ENCODE measurements at places on chromosomes 16 and 17.

DNA sequence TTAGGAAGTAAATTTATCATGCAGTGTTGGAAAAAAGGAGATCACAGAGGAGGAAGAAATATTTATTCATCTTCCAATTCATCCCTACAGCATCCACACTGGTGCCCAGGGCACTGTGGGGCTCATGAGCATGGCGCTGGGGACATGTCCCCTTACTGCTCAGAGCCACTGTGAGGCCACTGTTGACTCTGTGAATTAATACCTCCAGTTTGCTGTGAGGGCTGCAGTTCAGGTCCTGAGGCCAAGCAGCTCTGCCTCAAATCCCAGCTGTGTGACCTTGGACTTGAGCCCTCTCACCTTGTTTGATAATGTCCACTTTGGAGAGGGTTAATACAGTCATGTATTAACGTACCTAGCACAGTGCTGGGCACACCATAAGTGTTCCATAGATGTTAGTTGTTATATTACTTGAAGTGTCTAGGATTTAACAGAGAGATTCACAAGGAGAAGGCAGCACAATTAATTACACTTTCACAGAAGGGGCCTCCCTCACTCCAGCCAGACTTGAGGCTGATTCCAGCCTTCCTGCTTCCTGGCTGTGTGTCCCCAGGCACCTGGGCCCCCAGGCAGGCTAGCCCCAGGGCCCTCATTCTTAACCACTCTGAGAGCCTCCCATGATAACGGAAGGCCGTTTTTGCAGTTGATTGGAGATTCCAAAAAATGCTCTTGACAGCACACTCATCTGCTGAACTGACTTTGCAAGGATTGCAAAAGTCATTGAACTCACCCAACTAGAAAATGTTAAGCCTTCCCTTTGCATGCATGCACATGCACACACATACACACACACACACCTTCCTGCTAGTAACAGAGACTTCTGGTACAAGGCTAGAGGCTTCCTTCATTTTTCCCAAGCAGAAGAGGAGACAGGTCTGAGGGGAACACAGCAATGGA, 29.4 kb downstream of the KATNIP start:
- no peak for DNase-seq

DNA sequence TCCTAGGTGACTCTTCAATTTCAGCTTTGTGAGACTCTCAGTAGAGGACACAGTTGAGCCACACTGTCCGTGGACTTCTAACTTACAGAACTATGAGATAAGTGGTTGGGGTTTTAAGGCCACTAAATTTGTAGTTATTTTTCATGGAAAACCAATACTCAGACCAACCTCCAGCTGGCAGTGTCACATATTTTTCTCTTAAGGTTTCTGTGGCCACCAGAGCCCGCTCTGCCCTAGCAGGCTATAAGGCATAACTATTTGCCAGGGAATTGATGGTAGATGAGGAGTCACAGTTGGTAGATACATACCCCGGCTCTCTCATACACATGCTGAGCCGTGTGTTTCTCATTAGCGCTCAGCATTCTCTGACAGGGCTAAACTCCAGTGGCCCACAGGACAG, 336.8 kb upstream of the MON1B start:
- DNase-seq = no peak

DNA sequence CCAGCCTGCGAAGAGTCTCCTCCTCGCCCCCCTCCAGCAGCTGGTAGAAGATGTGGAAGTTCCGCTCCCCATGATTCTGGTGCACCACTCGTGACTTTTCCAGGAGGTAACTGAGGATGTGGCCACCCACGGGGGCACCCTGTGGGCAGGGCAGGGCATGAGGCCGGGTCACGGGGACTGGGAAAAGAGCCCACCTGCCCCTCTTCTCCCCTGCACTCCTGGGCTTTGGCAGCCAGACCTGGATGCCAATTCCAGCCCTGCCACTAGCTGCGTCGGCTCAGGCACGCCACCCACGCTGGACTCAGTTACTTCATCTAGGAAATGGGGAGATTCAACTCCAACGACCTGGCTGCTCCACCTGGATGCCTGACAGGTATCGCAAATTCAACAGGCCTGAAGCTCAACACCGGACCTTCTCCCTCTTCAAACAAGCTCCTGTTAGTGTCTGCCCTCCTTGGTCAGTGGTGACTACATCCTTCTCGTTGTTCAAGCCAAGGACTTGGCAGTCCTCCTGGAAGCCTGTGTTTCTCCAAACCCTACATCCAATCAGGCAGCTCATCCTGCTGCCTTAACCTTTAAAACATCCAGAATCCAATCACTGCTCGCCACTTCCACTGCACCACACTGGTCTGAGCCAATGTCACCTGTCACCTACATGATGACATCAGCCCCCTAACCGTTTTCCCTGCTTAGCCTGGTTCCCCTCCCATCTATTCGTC, 11.6 kb downstream of the MYO1C start:
- no peak for DNase-seq

DNA sequence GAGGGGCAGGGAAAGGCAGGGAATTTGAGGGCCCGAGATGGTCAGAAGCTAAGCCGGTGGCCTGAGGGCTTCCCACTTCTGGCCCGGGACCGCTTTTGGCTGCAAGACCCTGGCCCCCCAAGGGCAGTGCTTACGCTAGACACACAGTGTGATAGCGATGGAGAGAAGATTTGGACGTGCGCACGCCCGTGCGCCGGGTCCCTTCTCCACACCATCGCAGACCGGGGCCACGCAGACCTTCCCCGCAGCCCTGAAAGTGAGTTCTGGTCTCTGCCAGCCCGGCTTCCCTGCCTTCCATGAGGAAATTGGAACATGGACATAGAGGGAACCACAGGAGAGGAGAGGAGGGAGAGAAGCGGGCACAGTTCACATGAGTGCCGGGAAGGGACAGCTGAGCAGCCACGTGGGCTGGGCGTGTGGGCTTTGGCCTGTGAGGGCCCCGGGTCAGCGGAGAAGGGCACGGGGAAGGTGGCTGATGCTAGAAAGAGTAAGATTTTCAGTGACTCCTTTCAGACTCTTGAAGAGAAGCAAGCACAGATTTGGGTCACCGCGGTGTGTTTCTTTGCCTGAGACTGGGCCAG, 23.8 kb downstream of the ZFPM1 start:
- DNase-seq = no peak

DNA sequence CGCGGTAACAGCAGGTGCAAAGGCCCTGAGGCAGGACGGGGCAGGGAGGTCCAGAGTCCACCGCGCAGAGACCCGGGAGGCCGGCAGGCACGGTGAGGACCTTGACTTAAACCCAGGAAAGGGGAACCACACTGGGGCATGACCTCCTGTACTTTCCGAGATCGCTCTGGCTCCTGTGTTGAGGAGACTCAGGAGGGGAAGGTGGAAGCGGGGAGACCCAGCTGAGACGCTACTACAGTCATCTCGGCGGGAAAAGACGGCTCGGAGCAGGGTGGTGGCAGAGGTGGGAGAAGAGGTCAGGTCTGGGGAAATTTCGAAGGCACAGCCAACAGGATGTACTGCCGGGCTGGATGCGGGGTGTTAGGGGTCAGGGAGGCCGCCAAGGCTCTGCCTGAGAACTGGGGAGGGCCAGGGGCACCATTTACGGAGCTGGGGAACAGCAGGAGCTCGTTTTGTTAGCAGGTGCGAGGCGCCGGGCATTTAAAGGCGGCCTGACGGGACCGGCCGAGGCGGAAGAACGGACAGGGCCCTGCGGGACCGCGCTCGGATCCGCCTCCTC, 22.3 kb downstream of the NPTX1 start:
- no peak for DNase-seq

GRCh38 chr17:8150194-8151119, 1.7 kb downstream of the PER1 start:
- DNase-seq = no peak

All from stimulated activated CD4-positive, alpha-beta T cell treated with anti-CD3 and anti-CD28 coated beads, TNF-alpha, amount 100 ng/mL, for 48 hours (primary cell).